ENCODE measurements at places on chromosomes 5 and 9. TPM values are rescaled to one million over a fixed set of nuclear protein-coding genes. Genes with fewer than 3 reads are reported as not detected.

Gene WDR38
- total RNA-seq, result not detected

Gene GRHPR
- total RNA-seq, result 139 TPM

Gene LOX
- 0.08 TPM for total RNA-seq

Gene FAM221B
- not detected for total RNA-seq

- no peak for DNase-seq
Observed at GRCh38 chr9:16681652-16681987, 188.8 kb downstream of the BNC2 start.

- no peak for DNase-seq
Observed at GRCh38 chr9:125410522-125410894, 148.9 kb downstream of the GAPVD1 start.

DNA sequence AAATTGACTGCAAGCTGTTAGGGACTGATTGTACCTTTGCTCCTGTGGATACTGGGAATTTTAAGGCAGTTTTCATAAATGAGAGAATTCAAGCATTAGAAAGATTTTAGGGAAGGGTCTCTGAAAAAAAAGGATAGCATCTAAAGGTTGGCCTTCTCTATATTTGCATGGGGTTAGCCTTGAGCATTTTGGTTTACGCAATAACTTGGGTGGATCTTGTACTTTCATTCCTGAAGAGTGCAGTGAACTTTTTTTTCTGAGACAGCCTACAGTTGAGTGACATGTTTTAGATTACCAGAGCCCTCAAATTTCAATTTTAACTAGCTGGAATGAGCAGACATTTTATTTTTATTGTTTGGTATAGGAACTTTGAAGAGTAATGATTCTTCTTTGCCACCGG lies 91.6 kb upstream of the NR3C1 start:
- no peak for DNase-seq

DNA sequence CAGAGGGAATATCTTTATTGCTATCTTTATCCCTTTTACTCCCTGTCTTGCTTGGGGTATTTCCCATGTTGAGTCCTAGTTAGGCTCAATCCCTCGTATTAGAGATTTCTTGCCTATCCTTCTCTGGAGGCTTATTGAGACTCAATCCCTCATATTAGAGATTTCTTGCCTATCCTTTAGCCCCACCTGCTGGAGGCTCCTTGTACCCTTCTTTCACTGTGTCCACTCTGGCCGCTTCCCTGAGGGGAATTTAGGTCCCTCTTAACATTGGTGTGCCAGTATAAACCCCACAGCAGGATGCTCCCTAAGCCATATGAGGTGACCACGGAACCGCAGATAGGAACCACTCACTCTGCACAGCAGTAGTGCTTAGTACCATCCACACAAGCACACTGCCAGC lies 110.7 kb upstream of the MAMDC2 start:
- peak; percentile 75 for DNase-seq

- no peak for DNase-seq
Observed at GRCh38 chr5:16897284-16897704, 38.8 kb downstream of the MYO10 start.

GRCh38 chr9:129613520-129614175 lies 7.3 kb downstream of the C9orf50 start:
- DNase-seq, result no peak

DNA sequence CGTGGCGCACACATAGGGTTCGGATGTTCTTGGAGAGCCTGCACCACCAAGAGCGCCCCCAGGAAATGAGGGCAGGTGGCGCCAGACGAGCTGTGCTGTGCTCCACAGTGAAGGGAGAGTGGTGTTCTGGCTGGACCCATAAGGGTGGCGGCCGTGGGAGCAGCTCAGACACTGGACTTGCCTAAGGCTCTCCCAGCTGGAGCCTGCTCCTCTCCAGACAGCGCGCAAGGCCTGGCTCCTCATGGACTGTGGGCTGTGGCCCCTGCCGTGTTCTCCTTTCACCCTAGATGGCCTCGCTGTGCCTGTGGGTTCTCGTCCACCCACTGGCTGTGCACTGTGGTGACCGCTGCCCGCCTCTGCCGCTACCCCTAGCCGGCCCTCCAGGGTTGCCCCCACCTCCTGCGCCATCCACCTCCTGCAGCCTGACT lies 92.9 kb downstream of the EHMT1 start:
- DNase-seq, result no peak

DNA sequence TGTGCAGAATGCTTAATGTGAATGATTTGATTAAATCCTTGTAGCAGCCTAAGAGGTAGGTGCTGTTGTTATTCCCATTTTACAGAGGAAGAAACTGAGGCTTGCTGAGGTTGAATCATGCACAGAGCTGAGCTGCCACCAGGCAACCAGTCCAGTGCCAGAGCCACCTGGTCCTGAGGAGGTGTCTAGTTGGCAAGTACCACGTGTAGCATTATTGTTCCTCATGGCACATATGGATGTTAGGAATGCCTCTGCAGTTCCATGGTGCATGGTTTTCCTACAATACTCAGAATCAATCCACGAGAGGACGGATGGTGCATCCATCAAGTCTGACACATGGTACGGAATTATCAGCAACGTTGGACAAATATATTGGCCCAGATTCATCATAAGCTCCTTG lies 8.9 kb downstream of the UBE2QL1 start:
- DNase-seq, result no peak

- DNase-seq, result peak; percentile 68
Observed at GRCh38 chr9:32384364-32385151, at the start of gene ACO1. TSS of gene ACO1 (plus strand) at chr9:32384643. CDS start at chr9:32405507, 20,864 bp downstream.

GRCh38 chr9:107740088-107740980 lies 250.8 kb upstream of the KLF4 start:
- no peak for DNase-seq

Measured in SK-MEL-5 (cell line).